ENCODE measurements at places on chromosomes 1 and 21.
A peak's percentile ranks its signal among the peaks of the same experiment; 100 is the strongest.

DNA sequence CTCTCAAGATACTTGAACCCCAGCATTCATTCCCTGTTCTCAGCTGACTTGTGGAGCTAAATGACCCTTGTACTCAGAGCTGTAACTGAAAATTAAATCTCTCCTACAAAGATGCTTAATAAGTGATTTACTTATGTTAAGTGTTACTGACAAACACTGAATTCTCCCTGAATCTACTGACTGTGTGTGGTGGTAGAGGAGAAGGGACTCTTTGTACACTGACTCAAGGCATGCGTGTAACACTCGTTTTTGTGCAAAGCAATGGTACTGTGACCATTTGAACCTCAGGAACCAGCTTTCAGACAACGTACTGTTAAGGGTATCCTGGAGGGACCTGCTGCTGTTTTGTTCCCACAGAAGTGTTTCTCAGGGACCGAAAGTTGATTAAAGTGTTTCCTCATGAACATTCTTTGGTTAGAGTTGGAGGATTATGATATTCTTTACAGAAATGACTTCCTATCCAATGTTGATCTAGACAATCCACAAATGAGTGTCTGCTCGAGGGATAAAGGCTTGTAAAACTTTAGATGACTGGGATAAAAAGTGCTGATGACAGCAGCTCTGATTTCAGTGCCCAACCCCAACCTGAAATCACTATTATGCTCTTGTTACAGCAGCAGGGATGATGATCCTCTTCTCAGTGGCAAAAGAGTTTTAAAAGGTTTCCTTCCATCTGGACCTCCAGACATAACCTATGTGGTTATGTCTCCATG, 12.8 kb downstream of the RGL1 start:
- no peak for DNase-seq

DNA sequence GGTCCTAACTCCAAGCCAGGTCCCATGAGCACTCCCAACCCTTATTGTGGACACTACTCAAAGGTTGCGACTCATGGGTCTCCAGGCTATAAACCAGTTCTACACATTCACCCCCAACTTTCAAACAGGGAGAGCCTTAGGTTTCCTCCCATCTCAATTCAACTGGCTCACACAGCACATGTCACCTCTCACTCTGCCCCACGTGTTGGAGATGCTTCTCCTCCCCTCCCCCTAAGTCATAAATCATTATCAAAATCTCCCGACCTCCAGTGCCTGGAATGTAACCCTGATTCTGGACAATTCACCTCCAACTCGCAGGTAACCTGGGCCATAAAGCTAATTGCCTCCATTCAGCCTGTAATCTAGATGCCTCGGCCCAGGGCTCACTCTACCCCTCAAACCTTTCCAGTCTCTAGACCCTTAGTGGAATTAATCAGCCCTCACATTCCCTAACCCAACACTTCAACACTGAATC, 595 bp downstream of the AK2 start:
- DNase-seq = no peak

DNA sequence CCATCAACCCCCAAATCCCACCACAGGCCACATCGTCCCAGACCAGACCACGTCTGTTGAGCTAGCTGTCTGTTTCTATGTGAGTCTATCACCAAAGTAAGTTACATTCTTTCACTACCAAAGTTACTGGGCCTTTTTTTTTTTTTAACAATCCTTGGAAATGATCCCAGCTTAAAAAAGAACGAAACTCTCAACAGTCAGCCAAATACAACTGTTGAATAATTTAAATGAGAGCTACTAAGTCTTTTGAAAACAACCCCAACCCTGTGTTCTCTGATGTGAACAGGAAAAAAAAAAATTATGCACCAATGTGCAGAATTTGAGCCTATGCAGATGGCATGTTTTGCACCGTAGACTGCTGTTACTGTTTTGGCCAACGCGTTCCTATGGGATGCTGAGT, 134.0 kb upstream of the ETS2 start:
- no peak for DNase-seq

- DNase-seq = no peak
These were observed 12.7 kb downstream of the LCK start for GRCh38 chr1:32263744-32264143.

GRCh38 chr1:245538671-245539070, 383.9 kb downstream of the KIF26B start:
- DNase-seq = no peak

DNA sequence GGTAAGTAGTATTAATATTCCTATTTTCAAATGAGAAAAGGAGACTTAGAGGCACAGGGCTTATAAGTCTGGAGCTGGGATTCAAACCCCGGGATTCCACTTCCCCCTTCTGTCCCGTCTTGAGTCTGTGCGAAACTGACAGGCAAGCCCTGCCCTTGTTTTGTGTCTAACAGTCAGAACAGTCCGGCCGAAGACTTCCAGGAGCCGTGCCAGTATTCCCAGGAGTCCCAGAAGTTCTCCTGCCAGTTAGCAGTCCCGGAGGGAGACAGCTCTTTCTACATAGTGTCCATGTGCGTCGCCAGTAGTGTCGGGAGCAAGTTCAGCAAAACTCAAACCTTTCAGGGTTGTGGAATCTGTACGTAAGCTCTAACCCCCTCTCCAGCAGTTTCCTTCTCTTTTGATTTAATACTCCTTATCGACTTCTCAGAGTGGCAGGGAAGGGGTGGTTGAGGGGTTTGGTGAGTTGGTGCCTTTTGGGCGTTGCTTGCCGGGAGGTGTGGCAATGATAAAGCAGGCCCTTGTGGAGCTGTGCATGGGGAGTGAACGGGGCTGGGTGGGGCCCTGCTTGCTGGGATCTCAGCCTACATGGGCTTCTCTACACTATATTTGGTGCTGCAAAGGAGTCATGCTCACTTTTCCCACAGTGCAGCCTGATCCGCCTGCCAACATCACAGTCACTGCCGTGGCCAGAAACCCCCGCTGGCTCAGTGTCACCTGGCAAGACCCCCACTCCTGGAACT, 29.4 kb downstream of the IL6R start:
- no peak for DNase-seq

- DNase-seq = no peak
These were observed 34.4 kb downstream of the MAP3K21 start for GRCh38 chr1:233361876-233362275.

- no peak for DNase-seq
These were observed 14.1 kb downstream of the PDXK start for GRCh38 chr21:43733060-43733459.

GRCh38 chr1:165298203-165298820, 58.2 kb downstream of the LMX1A start:
- DNase-seq = no peak

GRCh38 chr1:3441410-3441847, 13.0 kb upstream of the ARHGEF16 start:
- DNase-seq = no peak

- no peak for DNase-seq
These were observed 192.9 kb upstream of the PTGFR start for GRCh38 chr1:78297836-78298235.

DNA sequence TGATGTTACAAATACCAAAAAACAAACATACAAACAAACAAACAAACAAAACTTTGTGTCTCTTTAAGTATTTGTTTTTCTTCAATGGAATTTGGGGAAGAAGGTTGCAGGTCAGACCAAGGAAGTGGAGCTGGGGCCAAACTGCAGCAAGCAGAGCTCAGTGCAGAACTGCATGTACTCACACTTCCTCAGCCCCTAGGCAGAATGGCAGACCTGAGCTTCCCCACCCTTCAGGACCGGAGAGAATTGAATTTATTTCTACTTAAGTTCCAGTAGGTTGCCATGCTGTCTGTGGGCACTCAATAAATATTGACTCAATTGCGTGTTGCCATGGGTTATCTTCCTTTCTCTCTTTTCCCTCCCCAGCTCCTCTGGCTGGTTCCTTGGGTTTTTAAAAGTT, 173.6 kb downstream of the PTGER3 start:
- DNase-seq = no peak

DNA sequence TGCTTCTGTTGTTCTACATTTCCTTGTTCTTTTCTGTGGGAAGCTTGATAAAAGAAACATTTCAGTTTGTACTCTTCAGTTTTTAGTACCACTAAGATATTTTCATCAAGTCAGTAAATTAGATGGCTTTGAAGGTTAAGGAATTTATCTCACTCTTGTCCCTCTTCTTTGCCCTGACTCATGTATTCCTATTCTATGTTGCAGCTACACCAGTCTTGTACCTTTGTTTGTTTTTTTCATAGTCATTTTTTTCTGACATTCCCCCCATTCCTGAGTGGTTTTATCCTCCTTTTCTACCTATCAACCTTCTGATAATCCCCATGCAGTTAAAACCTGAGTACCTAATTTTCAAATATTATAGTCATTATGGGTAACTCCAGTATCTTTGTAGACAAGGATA, 65.4 kb downstream of the MAST2 start:
- DNase-seq = no peak

DNA sequence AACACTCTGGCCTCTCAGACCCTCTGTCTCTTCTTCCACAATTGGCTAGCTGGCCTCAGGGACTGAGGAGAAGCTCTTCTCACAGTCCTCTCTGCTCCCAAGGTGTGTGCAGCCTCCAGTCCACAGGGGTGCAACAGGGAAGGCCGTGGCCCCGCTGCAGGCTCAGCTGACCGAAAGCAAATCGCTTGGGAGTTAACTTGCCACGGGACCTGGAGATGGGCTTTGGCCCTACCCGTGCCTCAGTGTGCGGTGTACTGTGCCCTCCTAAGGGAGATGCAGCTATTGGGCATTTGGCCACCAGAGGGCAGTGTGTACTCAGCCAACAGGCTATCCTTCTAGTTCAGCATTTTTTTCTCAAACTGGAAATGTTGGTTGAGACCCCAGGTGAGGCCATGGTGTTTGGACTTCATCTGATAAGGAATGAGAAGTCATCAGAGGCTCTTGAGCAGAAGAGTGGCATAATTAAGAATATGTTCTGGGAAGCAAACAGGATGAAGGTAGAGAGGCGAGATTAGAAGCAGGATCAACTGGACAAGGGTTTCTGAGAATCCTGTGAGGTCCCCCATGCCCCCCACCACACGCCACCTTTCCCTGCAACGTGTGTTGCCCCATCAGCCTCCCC, 42.5 kb upstream of the TMEM125 start:
- peak; percentile 56 for DNase-seq
